ENCODE measurements at places on chromosomes 12 and 14.

- no peak for DNase-seq
These were observed 60.9 kb downstream of the PLEKHA5 start for GRCh38 chr12:19190292-19191031.

DNA sequence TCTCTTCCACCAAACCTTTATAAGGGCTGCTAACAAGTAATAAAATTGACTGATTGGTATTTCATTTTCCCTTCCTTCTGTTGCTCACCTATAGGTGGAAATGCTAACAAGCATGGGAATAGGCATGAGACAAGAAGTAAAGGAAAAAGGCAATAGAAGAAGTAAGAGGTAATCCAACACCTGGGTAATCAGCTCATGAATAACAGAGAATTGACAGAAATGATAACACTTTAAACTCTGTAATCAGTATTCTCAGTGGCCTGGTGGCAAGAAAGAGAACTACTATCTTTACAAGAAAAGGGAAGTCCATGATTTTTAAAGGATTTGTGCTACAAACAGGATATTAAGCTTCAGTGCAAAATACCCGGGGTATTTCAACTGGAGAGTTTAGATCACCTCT lies 737.8 kb downstream of the RERGL start:
- no peak for DNase-seq

DNA sequence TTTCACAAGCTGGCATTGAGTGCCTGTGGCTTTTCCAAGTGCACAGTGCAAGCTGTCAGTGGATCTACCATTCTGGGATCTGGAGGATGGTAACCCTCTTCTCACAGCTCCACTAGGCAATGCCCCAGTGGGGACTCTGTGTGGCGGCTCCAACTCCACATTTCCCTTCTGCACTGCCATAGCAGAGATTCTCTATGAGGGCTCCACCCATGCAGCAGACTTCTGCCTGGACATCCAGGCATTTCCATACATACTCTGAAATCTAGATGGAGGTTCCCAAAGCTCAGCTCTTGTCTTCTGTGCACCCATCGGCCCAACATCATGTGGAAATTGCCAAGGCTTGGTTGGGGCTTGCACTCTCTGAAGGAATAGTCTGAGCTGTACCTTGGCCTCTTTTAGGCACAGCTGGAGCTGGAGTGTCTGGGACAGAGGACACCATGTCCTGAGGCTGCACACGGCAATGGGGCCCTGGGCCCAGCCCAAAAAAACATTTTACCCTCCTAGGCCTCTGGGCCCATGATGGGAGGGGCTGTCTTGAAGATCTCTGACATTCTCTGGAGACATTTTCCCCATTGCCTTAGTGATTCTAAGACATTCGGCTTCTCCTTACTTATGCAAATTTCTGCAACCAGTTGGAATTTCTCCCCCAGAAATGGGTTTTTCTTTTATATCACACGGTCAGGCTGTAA lies 313.3 kb upstream of the SFSWAP start:
- no peak for DNase-seq

DNA sequence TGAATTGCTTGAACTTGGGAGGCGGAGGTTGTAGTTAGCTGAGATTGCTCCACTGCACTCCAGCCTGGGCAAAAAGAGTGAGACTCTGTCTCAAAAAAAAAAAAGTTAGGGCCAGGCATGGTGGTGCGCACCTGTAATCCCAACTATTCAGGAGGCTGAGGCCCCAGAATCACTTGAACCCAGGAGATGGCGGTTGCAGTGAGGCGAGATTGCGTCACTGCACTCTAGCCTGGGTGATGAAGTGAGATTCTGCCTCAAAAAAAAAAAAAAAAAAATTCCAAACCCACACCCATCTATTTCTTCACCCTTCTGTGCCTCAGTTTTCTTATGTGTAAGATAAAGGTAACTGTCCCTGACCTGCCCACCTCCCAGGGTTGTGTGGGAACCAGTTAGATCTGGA lies 11.0 kb upstream of the MLXIP start:
- no peak for DNase-seq

DNA sequence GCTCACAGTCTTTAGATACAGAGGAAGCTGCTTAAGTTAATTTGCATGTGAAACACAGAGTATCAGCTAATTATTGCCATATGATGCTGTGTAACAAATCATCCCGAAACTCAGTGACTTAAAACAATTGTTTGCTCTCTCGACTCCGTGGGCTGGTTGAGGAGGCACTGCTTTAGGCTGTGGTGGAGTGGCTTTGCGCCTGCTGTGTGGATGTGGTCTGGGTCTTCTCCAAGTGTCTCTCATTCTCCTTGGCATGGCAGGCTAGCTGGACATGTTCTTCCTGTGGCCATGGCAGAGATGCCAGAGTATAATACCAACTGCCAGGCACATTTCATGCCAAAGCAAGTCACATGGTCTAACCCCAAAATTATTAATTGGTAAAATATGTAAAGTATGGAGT lies 40.9 kb downstream of the PELI2 start:
- DNase-seq, result no peak

- DNase-seq, result peak; percentile 83
These were observed 1.4 kb downstream of the PTHLH start for GRCh38 chr12:27971121-27971489.

DNA sequence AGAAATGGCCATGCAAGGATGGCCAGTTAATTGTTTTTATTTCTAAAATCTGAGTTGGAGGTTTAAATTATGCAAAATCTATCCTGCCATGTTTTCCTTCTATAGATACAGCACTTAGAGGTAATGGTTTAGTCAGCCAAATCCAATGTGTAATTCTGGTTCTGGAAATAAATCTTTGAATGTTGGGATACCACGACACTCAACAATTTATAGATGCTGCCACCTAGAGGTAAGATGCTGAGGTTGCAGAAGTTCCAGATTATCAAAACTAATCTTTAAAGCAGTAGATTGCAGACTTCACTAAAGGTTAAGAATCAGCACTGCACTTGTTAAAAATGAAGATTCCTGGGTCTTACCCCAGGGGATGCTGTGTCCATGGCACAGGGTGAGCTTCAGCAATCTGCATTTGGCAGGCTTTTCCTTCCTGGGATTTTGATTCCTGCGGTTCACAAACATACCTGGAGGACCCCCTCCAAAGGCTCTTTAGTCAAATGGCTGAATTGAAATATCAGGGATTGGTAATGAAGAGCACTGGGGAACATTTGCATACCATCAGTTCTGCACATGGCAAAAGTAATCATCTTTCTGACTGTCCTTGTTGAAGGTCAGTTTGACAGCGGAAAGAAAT lies 53.4 kb upstream of the ANO4 start:
- DNase-seq, result no peak

GRCh38 chr14:71089971-71090370 lies 182.7 kb downstream of the PCNX1 start:
- no peak for DNase-seq

DNA sequence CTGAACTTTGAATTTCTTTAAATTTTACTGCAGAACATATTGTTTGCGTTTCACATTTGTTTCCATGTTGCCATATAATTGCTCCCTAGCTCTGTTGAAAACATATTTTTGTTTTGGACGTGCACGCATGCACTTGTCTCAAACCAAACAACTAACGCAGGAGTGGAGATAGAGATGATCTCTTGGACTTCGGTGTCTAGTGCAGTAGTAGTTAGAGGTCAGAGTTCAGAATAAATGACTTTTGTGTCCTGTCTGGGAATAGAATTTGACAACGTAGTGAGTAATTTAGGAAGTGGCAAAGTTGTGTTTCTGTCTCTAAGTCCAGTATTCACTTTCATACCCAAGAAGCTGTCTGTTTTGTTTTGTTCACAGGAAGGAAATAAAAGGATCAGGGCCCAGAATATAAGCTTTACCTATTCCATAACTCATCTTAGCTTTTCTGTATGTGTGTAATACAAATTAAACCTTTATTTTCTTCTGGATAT lies 173.8 kb downstream of the AEBP2 start:
- no peak for DNase-seq

DNA sequence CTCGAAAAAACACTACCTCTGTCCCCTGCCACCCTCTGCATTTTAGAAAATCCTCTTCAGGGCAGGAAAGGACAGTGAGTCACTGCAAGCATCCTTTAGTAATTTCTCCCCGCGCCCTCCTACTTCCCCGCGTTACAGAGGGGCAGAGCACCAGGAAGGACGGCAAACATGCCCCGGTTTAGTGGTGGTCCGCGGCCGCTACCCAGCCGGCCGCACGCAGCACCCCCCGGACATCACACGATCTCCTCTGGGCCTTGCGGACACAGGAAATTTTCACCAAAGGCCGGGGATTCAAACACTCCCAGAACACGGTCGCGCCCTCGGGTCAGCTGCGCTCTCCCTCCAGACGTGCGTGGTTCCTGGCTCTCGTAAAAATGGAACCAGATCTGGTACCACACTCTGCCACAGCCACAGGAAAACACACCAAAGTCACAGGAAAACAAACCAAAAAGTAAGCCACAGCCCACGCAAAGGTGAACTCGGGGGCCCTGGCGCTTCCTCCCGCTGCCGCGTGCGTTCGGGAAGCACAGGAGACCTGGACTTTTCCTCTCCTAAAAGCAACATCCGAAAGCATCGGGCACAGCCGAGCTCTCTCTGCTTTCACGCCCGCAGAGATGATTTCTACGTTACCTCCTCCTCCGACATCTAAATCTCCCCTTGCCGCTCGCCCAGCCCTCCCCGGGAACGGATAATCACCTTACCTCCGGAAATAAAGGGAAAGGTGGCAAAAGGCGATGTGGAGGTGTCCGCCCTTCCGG lies 839 bp downstream of the SLC38A1 start:
- no peak for DNase-seq

- DNase-seq, result no peak
These were observed 4.8 kb upstream of the RPS6KA5 start for GRCh38 chr14:91065266-91065665.

DNA sequence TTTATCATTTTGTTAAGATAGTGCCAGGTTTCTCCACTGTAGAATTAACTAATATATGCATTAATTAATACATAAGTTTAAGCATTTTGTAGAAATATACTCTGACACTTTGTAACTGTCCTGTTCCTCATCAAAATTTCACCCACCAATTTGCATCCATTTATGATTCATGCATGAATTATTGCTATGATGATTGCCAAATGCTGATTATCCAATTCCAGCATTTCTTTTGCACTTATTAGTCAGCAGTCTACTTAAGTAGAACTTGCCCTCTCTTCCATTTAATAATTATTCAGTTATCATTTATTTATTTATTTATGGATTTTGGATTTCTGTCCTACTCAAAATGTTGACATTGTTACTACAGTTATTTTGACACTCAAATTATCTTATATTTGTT lies 72.2 kb downstream of the SLC6A15 start:
- no peak for DNase-seq

- no peak for DNase-seq
These were observed 110.2 kb downstream of the DPF3 start for GRCh38 chr14:72783741-72784140.

GRCh38 chr12:47024463-47024862 lies 55.0 kb upstream of the PCED1B start:
- no peak for DNase-seq

DNA sequence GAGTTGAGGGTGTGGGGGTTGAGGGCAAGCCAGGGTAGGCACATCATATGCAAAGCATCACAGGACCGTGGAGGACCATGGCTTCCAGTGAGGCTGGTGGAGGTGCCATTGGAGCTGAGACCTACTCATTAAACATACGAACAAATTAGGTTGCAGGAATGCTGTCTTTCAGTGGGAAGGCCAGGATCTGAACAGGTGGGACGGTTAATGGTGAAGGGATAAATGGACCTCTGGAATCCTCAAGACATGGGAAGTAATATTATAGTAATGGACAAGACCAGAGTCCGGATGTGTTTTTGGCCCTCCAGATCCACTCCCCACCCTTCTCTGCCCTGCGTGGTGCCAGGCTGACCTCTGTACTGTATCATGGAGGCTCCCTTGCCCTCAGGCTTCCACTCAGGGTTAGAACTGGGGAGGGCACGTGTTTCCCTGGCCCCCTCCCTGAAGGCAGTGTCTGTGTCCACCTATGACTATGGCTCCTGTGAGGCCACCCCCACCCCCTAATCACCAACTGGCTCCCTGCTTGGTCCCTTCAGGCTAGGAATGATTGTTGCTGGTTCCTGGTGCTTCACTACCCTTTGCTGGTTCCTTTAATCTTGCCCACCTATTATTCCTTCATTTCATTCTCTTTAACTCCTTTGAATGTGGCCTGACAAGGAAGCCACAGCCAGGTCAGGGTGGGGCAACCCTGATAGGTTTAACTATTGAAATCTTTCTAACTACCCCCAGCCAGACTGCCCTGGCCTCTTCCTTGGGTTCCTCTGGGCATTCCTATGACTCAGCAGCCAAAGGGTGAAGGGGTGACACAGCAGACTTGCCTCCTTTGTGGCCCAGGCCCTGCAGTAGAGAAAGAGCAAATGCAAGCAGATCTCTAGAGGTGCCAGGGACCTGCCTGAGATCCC lies 10.7 kb downstream of the DHRS2 start:
- no peak for DNase-seq

DNA sequence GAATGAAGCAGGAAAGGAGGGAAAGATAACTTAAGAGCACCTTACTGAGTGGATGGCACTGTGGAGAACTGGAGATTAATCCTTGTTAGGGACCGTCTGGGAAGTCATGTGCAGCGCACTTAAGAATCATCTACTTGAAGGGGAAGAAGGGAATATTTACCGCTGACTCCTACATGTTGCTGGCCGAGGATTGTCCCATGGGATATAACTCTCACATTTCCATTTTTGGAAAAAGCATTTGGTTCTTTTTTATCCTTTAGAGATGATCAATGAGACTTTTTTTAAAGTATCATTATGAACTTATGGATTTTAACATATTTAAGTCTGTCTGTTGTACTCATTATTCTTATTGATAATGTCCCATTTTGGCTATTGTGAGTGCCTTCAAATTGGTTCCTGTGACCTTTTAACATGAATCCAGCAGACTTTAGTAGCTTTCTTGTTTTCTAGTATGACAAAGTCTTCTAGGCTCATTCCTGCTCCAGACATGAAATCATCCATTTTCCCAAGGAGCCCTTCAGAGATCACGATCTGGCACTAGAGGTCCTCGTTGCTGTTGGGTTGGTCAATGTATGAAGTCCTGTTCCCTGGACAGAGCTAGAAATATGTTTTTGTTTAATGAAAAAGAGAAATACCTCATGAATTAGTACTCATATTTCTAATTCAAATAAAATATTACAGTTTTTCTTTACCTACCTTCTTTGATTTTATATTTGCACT lies 20.2 kb upstream of the FAM234B start:
- DNase-seq, result no peak
